WERI-Rb-1 (cell line): ENCODE measurements at places on chromosomes 6 and 20.

DNA sequence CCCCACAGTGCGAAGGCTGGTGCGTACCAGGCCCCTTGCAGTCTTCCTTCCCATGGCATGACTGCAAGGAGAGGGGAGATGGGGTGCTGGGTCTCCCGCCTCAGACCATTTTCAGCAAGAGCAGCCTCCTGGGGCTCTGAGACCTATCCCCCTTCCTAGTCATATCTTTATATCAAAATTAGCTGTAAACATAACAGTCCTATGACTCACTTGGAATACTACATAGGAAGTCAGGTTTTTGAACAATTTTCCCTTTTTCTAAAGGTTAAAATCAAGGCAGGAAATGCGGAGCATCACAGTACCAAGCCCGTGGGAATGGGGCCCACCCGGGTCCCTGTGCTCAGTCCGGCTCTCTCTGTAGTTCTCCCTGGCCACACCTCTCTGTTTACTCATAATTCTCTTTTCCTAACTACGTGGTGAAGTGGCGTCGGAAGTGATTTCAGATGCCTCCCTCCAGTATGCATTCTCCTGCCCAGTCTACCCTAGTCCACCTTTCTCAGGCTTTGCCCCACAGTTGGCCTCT lies 109.8 kb upstream of the TMEM170B start:
- no peak for DNase-seq

DNA sequence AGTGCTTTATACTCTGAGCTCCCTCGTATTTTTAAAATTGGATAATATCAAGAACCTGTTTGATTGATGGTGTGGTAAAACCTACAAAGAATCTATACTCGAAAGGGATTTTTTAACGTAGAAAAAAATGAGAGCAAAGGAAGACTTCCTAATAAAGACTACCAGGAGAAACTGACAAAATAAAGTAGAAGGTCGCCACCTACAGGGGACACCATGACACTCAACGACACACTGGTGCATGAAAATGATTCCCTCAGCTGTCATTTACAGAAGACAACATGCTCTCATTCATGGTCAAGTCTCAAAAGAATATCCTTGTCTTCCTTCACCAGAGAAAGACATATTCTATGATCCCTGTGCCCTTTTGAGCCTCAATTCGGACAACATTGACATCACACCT lies 10.1 kb upstream of the NHSL1 start:
- peak; percentile 70 for DNase-seq

DNA sequence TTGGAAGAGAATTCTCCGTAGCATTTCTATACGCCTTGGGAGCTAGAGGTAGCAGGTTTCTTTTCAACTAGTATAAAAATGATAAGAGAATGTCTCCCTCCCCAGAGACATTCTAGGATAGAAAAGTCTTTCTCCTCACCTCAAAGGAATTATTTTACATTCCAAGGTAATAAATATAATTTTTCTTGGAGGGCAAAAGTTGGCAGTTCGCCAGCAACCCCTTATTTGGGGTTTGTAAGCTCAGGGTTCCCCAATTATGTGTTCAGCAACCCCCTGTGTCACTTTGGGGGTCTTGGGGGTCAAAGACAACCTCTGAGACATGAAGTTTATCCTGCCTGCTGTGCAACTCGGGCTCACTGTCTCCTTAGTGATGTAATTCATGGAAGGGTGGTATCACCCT lies 58.3 kb downstream of the THEMIS start:
- DNase-seq = no peak

- no peak for DNase-seq
These were observed 16.6 kb downstream of the HRH3 start for GRCh38 chr20:62203378-62204030.

DNA sequence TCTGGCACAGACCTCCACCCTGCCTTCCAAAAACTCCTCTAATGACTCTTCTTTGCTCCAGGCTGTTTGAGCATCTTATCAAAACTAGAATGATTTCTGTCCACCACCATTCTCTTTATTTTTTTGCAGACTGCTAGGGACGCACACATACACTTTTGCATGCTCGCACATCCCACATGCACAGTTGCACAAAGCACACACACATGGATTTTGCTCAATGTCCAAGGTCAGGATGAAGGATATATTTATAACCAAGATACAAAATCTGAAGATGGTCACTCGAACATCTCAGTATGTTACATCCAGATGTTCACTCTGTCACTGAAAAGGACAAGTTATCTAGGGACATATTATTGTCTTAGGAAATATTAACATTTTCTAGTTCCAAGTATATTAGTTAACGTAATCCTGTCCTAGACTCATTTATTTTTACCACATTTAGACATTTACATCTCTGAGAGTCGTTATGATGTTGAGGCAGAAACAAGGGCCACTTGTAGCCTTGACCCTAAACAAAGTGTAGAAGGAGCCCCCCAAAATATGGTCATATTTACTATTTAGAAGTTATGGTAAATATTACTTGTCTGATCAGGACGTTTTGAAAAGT lies 3.4 kb upstream of the SIM1 start:
- no peak for DNase-seq

DNA sequence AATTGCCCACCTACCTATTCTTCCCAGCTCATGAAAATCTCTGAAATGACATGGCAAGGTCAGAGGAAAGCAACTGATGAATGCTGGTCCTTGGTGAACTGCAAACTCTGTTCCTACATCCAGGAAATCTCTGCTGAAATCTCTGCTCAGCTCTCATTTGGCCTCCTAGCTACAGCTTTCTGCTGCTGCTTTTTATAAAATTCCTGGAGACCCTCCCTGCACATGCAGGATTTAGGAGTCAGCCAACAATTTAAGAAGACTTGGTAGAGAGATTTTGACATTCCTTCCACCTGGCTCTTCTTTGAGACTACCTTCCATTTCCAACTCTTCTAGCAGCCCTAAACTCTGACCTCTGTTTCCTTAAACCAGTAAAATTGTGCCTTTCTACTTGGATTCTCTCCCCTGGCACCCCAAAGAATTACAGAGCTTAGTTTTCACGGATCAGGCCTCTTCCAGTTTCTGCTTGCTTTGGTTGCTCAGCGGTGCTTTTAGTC lies 55.5 kb downstream of the PDE7B start:
- no peak for DNase-seq
